Activated naive CD4-positive, alpha-beta T cell treated with anti-CD3 and anti-CD28 coated beads, Interleukin-2, amount 10 ng/mL, durations not matched to agents 7 days and 5 days (primary cell): ENCODE measurements at places on chromosomes 11 and 22.

DNA sequence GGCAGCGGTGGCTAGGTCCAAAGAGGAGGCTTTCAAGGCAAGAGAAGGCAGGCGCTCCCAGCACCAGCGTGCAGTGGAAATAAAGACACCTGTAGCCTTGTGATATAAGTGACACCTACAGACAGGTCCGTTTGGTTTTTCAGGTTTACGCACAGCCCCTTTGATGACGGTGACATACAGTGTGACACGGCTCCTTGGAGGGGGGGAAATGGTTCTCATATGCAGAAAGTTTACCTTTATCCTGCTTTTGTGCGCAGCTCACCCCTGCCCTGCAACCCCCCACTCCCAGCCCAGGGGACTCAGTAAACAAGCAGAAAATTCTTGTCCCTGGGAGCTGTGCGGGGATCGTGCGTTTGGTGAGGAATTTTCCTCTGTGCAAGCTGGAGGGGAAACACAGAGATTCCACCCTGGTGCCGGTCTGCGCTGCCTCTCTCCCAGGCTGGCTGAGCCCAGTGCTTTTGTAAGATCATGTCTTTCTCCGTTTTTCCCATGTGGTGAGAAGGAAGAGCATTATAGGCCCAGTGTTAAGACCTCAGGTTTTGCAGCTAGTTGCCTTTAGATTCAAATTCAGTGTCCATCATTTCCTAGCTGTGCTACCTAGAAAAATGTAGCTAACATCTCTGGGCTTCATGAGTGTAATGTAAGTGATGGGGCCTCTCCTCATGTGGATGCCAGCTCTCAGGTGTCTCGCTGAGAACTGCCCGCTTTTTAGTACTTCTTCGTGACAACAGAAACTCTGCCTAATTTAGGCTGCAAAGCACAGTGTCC is at the start of gene ELF5:
ELF5 (minus strand) TSS at position 113 of the 768 bp plus-strand sequence. CDS start 8,045 bp downstream, outside the sequence.
- H3K4me3 ChIP-seq: no peak within 1 kb of the TSS
- no peak for DNase-seq
- no peaks in the 10 kb centered on the region for H3K36me3 ChIP-seq
- H3K27ac ChIP-seq: no peak within 1 kb of the TSS
- H3K4me1 ChIP-seq: no peaks in the 10 kb centered on the region

DNA sequence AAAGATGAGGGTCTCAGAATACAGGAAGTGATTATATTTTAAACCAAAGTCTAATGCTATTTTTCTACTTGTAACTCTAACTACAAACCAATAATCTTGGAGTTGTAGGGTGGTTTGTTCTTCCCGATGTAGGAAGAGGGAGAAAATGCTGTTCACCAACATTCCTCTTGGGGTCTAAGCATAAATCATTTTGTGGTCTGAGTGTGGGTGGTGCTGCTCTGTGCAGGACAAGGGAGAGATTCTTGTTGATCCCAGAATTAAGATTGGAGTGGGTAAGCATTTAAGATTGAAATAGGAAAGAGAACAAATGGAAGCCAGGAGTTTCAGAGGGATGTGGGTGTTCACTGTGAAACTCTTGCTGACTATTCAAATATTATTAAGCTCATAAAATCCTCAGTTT is 38.6 kb upstream of the MMP13 start:
- H3K36me3 ChIP-seq: no peaks in the 10 kb centered on the region
- H3K4me3 ChIP-seq: no peak overlapping the region
- no peaks in the 10 kb centered on the region for H3K4me1 ChIP-seq
- peaks cover 6% of the 10 kb centered on the region for H3K27me3 ChIP-seq

GRCh38 chr11:128195057-128195751 is 392.2 kb downstream of the ETS1 start:
- DNase-seq: peak; percentile 74
- H3K27me3 ChIP-seq: no peaks in the 10 kb centered on the region
- no peaks in the 10 kb centered on the region for H3K36me3 ChIP-seq
- no peak overlapping the region for H3K4me3 ChIP-seq

- H3K27ac ChIP-seq: no peak overlapping the region
- DNase-seq: peak; percentile 24
- no peak overlapping the region for H3K4me3 ChIP-seq
- H3K4me1 ChIP-seq: no peaks in the 10 kb centered on the region
- peaks cover 11% of the 10 kb centered on the region for H3K27me3 ChIP-seq
Measured at GRCh38 chr11:102831489-102832440, 11.6 kb downstream of the MMP3 start.

- no peak overlapping the region for H3K27ac ChIP-seq
- no peaks in the 10 kb centered on the region for H3K4me1 ChIP-seq
- H3K4me3 ChIP-seq: no peak overlapping the region
- no peaks in the 10 kb centered on the region for H3K27me3 ChIP-seq
- no peak for DNase-seq
Measured at GRCh38 chr11:132742929-132743328, 789.4 kb downstream of the OPCML start.

DNA sequence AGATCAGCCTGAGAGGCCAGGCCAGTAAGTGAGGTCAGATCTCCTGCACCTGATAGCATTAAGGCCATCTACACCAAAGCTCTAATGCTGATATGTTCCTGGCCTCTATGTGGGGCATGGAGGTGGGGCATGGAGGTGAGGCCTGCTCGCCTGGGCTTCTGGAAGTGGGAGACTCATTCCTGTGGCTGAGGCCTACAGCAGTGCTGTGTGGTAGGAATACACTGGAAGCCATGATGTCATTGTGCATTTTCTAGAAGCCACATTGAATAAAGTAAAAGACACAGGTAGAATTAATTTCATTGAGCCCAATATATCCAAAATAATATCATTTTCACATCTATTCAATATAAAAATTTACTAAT is 2.7 kb downstream of the PNPLA3 start:
- no peak overlapping the region for H3K27ac ChIP-seq

DNA sequence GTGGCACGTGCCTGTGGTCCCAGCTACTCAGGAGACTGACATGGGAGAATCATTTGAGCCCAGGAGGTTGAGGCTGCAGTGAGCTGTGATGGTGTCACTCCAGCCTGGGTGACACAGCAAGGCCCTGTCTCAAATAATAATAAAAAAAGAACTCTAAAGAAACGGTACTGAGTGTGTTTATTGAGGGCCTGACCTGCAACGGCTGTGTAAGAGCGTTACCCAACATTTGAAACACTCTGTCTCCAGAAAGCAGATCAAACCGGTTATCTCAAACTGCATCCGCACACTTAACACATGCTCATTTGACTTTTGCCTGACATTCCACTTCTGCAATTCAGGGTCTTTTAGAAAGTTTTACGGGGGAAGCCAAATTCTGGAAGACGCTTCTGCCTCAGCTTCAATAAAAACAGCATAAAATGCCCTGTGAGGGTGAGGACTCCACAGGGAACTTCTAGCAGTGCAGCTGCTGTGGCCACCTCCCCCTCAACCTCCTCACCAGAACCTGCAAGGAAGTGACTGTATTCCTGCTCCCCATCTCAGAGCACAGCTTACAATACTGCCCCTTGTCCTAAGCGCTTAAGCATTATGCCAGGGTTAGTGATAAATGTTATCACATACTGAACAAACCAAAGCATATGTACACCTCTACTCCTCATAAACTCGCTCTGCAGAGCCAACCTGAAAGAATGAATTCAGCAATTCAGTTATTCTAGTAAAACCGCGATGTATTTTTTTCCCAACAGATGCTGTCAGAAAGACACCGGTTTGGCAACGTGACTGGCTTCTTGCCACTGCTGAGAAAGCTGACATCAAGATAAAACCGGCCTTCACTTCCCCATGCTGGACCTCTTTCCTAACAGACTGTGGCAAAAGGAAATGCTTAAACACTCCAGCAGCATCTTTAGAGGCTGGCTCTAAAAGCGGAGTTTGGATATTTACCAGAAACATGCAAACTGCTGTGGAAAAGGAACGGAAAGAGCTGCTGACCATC is 52.2 kb downstream of the PRDM10 start:
- H3K4me3 ChIP-seq: no peak overlapping the region
- H3K27ac ChIP-seq: no peak overlapping the region
- no peak for DNase-seq
- H3K36me3 ChIP-seq: peaks cover 2% of the 10 kb centered on the region
- H3K4me1 ChIP-seq: no peaks in the 10 kb centered on the region

GRCh38 chr22:49934160-49934890 is 15.9 kb downstream of the CRELD2 start:
- peak overlapping the region; percentile 60 for H3K4me3 ChIP-seq
- H3K36me3 ChIP-seq: no peaks in the 10 kb centered on the region
- peaks cover 49% of the 10 kb centered on the region for H3K4me1 ChIP-seq
- no peaks in the 10 kb centered on the region for H3K27me3 ChIP-seq

GRCh38 chr11:130168105-130168504 is 8.5 kb downstream of the ST14 start:
- H3K4me3 ChIP-seq: no peak overlapping the region
- H3K27me3 ChIP-seq: peaks cover 44% of the 10 kb centered on the region
- no peaks in the 10 kb centered on the region for H3K36me3 ChIP-seq
- H3K4me1 ChIP-seq: no peaks in the 10 kb centered on the region
- DNase-seq: no peak
- H3K27ac ChIP-seq: no peak overlapping the region

DNA sequence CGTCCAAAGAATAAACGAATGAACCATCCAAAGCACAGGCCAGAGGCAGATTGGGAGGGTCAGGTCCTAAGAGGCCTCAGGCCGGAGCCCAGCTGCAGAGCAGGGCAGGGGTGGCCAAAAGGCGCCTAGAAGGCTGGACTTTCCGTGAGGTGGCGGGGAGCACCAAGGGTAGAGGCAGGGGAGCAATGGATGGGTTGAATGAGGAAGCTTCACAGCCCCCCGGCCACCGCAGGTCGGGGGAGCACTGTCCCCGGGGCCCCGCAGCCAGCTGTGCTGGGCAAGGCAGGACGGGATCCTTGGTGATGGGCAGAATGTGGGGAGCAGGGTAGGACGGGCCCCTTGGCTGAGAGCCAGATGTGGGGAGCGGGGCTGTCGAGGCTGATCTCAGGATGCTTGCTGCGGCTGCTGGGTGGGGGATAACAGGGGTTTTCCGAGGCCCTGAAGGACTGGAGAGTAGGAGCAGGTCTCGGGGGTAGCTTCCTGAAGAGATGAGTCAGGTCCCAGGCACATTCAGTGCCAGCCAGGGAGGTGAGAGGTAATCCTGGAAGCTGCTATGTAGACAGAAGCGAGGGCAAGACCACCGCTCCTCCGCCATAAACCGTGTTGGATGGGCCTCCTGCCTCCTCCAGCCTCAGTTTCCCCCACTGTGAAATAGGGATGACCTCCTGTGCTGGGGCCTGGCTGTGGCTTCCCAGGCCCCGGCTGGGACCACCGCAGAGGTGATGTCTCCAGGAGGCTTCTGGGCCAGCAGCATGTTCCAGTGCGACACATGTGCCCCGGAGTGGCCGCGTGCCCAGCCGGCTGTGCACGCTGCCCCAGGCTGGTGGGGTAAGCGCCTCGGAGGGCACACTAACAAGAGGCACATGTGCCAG is 34.6 kb upstream of the KCNQ1OT1 start:
- H3K4me1 ChIP-seq: no peaks in the 10 kb centered on the region
- H3K4me3 ChIP-seq: no peak overlapping the region
- DNase-seq: no peak
- no peaks in the 10 kb centered on the region for H3K27me3 ChIP-seq
- no peak overlapping the region for H3K27ac ChIP-seq

DNA sequence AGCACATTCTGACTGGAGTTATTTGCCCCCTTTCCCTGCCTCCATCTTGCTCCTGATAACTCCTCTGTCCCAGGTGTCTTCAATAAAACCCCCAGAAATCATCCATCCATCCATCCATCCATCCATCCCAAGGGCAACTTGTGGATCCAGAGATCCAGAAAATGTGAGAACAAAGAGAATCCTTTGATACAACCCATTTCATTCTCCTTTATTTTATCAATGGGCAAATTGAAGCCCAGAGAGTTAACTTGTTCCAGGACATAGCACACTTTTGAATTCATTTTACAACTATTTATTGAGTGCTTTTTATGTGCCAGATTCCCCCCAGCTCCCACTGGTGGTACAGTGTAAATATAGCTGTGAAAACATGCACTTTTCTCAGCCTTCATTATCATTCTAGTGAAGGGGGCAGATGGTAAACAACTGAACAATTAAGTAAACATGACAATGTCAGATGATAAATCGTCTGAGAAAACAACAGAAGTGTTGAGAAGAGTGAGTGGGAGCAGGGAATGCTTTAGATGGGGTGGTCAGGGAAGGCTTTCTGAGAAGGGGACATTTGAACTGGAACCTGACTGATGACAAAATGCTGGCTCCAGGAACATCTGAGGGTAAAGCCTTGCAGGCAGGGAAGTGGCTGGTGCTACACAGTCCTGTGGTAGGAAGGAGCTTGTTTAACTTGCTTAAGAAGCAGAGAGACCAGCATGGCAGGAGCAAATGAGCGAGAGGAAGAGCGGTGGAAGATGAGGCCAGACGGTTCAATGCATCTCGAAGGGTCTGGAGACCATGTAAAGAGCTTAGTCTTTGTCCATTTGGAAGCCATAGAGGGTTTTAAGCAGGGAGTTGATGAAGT is 80.0 kb upstream of the TIMP3 start:
- H3K27me3 ChIP-seq: peaks cover 29% of the 10 kb centered on the region
- peaks cover 37% of the 10 kb centered on the region for H3K4me1 ChIP-seq
- H3K4me3 ChIP-seq: no peak overlapping the region
- no peak for DNase-seq
- no peak overlapping the region for H3K27ac ChIP-seq

DNA sequence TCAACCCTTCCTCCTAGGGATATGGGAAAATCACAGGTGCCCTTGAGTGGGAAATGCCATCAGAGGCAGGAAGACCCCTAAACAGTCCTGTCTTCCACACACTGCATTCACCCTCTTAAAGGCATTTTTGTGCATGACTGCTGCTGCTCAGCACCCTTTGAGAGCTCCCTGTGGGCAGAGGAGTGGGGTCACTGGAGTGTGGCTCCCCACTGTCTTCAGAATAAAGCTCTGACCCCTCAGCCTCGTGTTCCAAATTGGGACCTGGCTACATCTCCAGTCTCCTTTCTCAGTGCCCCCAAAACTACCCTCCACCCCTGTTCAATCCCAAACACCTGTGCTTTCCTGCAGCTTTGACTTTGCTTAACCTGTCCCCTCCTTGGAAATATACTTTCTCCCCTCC is 46.6 kb downstream of the CHRDL2 start:
- H3K27me3 ChIP-seq: peaks cover 48% of the 10 kb centered on the region
- no peak overlapping the region for H3K4me3 ChIP-seq
- H3K4me1 ChIP-seq: peaks cover 2% of the 10 kb centered on the region

- no peak overlapping the region for H3K27ac ChIP-seq
- no peak overlapping the region for H3K4me3 ChIP-seq
- no peaks in the 10 kb centered on the region for H3K36me3 ChIP-seq
- DNase-seq: no peak
Measured at GRCh38 chr11:8730697-8731020, 48.1 kb downstream of the RPL27A start.

GRCh38 chr11:35173616-35174566 is 34.9 kb downstream of the CD44 start:
- H3K4me1 ChIP-seq: peaks cover 96% of the 10 kb centered on the region
- H3K27me3 ChIP-seq: no peaks in the 10 kb centered on the region
- H3K36me3 ChIP-seq: peaks cover 81% of the 10 kb centered on the region
- peak overlapping the region; percentile 90 for H3K27ac ChIP-seq
- H3K4me3 ChIP-seq: peak overlapping the region; percentile 40

- no peak for DNase-seq
- H3K4me1 ChIP-seq: peaks cover 52% of the 10 kb centered on the region
- no peak overlapping the region for H3K4me3 ChIP-seq
- H3K27me3 ChIP-seq: no peaks in the 10 kb centered on the region
Measured at GRCh38 chr22:37126383-37126782, 16.9 kb upstream of the TMPRSS6 start.

GRCh38 chr11:95483339-95483738 is 252.3 kb upstream of the SESN3 start:
- no peak overlapping the region for H3K27ac ChIP-seq
- DNase-seq: no peak
- H3K4me1 ChIP-seq: no peaks in the 10 kb centered on the region

GRCh38 chr11:1504138-1504537 is 17.6 kb upstream of the MOB2 start:
- peaks cover 16% of the 10 kb centered on the region for H3K36me3 ChIP-seq
- no peak overlapping the region for H3K27ac ChIP-seq
- H3K4me1 ChIP-seq: no peaks in the 10 kb centered on the region
- H3K27me3 ChIP-seq: no peaks in the 10 kb centered on the region
- no peak overlapping the region for H3K4me3 ChIP-seq
